ENCODE measurements at places on chromosomes 11 and 22.

DNA sequence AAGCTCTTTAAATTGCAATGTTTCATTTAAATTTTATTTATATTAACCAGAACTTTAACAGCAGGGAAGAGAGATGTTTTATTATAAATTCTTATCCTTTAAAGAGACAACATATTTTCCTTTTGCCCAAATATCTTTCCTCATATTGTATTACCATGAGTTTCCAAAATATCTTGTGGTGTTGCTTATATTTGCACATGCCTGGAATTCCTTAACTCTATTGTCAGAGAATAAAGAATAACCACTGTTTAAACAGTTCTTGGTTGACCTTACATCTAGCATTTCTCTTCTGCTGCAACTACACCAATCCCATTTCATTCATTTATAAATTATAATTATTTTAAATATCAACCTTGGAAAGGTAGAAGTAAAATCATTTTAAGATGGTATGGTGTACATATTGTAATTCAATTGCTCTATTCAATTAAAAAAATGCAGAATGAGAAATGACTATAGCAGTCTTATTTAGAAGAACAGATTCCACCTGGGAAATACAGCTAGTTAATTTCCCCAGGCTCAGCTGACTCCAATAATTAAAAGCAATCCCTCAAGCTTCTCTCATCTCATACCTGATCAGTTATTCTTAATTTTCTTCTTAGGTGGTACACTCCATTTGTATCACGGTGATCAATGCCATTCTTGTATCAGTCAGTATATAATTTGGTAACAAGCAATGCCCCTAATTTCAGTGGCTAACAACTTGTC lies 923.3 kb downstream of the KCNA4 start:
- DNase-seq: no peak

- no peak for DNase-seq
Measured at GRCh38 chr11:113448316-113448677, 26.9 kb downstream of the DRD2 start.

DNA sequence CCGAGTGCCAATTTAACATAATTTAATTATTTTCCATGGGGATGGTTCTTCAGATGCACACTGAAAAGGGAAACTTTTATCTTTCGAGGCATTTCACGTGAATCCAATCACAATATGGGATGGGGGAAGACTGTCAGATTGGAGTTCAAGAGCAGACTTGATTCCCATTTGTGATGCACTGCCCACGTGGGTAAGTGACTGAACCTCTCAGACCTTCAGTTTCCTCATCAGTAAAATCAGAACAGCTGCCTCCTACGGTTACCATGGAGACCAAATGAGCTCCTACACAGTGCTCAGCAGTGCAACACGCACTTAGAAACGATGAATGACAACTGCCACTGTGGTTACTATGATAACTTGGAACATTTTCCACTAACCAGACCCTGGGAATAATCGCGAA lies 21.7 kb downstream of the KIAA0930 start:
- no peak for DNase-seq

DNA sequence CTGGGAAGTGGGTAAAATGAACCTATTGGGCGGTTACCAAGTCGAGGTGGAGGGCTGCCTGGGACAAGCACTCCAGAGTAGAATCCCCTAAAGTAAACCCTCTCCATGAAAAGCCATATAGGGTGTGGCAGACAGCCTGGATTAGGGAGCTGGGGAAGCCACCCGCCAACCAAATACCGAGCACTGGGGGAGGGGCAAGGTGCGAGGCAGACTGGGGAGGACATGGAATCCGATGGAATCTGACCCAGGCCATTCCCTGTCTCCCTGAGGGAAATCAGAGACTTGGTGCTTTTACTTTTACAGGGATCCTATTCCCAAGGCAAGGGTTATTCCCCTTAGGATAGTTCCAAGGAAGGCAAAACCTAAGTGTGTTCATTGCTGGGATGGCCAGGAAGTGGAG lies 130.9 kb upstream of the HSD17B12 start:
- no peak for DNase-seq

GRCh38 chr11:34203377-34203871 lies 98.0 kb downstream of the NAT10 start:
- DNase-seq: no peak

- DNase-seq: no peak
Measured at GRCh38 chr11:126817096-126817495, 183.5 kb downstream of the KIRREL3 start.

- no peak for DNase-seq
Measured at GRCh38 chr11:19820100-19820499, 107.5 kb downstream of the NAV2 start.

- no peak for DNase-seq
Measured at GRCh38 chr11:97123237-97123636, 733.4 kb downstream of the JRKL start.

DNA sequence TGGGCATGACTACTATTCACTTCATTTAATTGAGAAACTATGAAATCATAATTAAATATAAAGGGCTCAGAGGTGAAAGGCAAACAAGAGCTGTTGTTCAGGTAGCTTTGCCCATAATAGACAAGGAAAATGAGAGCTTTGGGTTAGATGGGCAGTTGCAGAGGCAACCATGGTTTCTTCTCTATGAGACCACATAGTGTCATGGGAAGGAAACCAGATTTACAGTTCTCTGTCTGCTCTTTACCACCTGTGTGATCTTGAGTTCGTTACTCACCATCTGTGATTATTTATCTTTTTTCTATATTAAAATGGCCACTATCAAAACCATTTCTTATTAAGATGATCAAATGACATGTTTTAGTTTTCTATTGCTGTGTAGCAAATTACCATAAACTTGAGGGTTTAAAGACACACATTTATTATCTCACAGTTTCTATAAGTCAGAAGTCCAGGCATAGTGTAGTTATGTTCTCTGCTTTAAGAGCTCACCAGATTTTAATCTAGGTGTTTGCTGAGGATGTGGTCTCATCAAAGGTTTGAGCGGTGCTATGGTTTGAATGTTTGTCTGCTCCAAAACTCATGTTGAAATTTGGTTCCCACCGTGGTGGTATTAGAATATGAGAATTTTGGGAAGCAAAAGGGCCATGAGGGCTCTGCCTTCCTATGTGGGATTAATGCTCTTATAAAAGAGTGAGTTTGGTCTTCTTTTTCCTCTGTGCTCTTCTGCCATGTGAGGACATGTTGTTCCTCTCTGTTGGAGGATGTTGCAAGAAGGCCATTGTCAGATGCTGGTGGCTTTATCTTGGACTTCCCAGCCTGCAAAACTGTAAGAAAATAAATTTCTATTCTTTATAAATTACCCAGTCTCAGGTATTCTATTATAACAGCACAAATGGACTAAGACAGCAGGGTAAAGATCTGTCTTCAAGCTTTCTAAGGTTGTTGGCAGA lies 38.2 kb downstream of the OR2AG2 start:
- DNase-seq: no peak

GRCh38 chr11:116232364-116232828 lies 540.4 kb downstream of the BUD13 start:
- DNase-seq: no peak

DNA sequence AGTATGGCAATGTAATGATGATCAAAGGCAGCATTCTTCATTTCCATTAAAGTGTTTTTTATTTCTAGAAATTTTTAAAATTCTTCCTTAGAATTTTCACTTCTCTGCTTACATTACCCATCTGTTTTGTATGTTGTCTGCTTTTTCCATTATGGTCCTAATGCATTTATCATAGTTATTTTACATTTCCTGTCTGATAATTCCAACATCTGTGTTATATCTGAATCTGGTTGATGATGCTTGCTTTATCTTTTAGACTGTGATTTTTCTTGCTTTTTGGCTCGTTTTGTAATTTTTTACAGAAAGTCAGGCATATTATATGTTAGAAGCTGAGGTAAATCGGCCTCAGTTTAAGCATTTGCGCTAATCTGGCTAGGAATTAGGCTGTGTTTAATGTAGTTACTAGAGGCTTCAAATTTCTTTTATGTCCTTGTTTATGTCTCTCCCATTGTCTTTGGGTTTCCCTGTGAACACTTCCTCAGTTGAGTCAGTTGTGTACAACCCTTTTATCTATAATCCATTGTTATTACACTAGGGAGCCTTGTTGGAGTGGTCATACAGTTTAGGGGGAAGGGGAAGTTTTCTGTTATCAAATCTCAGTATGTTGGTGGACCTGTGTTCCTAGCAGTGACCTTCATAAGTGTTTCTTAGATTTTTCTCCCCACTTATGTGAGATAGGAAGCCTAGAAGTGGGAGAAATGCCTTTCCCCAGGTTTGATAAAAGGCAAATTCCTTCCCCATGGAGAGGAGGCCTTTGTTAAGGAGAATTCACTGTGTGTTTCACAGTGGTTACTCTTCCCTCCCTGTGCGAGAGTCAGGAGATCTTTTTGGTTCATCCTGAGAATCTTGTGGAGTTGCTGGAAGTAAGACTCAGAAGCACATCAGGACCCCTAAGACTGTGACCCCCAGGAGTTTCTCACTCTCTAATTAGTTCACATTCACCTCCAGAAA lies 437.5 kb downstream of the INSC start:
- DNase-seq: no peak

DNA sequence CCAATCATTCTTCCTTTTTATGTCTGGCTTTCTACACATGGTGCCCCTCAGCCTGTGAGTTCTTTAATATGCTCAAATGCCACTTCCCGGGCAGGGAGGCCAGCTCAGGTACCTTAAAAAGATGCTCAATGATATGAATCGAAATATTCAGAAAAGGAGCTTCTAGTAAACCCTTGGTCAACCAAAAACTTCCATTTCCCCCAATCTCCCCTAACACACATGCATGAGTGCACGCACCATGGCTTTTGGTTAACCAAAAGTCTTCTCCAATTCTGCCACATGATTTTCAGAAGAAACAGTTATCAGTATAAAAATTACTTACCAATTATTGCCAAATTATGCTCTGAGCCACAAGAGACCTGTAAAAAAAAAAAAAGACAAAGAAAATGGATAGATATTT lies 135.0 kb downstream of the SERGEF start:
- no peak for DNase-seq

DNA sequence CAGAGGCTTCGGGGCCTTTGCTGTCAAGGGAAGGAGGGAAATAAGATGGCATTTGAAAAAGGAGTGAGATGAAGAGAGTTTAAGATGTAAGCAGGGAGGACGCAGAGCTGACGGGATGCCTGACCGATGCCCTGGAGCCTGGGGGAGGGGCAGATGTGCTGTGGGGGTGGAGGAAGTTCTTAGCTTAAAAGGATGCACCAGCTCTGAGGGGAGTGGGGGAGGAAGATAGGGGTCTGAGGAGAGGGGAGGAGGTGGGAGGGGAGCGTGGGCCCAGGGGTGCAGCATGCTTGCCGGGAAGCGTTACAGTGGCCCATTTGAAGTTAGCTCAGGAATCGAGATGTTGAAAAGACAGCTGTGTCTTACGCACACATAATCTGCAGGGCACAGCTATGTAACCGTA lies 56.3 kb downstream of the RPS6KA4 start:
- no peak for DNase-seq

DNA sequence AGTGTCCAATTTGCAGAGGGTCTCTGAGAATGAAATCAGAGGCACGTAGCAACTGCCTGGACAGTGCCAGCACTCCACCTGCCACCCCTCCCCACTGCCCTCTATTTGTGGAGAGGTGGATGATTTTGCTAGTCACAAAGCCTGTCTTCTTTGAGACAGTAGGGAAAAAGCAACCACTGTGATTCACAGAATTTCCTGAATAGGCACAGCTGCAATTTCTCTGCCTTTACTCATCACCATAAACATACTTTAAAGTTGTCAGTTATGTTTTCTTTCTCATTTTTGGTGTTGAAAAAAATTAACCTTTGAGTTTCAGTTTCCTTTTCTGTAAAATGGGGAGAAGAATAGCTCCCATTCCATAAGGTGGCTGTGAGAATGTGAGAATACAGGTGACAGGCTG lies 134.3 kb downstream of the TEAD1 start:
- DNase-seq: no peak

DNA sequence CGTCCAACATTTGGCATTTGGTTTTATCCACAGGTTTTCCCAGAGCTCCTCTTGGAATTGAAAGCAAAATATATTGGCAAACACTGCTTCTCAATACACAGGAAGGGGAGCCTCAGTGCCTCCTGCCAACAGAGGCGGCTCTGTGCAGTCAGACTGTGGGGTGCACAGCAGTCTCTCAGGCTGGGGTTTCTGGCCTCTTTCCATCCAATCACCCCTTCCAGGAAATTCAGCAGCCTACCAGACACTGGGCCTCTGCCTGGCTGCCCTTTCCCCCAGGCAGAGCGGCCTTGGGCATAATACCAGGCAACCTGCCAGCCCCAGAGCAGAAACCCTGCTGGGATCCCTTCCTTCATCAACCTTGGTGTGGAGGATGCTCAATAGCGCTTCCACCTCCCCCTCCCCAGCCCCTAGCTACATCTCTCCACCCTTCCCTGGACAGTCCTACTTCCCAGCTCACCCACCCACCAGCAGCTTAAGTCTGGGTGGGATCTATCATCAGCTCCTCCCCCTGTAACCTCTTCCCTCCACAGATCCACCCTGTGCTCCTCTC lies 17.8 kb upstream of the RAPSN start:
- no peak for DNase-seq

- DNase-seq: no peak
Measured at GRCh38 chr11:78851878-78852586, 277.4 kb upstream of the NARS2 start.

DNA sequence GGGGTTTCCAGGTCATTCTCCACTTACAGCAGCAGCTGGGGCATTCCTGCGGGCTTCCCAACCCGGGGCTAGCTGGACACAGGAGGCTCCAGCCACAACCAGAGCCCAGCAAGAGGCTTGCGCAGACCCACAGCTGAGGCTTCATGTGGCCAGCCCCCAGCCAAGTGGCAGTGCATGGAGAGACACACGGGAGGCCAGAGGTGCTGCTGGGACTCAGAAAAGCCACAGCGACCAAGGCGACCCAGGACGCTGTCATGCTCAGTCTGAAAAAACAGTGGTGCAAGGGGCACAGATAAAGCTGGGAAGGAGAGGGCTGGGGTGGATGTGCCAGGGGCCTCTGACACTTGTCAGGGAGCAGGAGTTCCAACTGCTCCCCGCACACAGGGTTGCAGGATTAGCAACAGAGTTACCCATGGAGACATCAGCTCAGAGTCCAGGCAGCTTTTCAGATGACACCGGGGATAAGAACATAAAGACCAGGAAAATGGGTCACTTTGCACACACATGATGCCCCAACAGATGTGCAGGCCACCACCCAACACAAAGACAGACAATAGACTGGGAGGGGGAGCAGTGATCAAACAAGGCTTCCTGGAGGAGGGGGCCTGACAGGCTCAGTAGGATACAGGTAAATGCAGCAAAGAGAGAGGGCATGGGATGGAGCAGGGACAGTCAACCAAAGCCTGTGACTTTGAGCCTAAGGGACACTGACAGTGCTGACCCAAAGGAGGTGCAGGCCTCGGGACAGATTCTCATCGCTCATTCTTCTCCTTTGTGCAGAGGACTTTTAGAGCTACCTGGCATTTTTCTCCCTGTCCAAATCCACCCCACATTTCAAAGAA lies 6.9 kb upstream of the NEAT1 start:
- DNase-seq: no peak

Measured in right renal pelvis (tissue), 4 donors.